ENCODE measurements at places on chromosomes 6 and 20.

GRCh38 chr20:63060057-63060991, 53.6 kb upstream of the BHLHE23 start:
- DNase-seq, result peak; percentile 86

DNA sequence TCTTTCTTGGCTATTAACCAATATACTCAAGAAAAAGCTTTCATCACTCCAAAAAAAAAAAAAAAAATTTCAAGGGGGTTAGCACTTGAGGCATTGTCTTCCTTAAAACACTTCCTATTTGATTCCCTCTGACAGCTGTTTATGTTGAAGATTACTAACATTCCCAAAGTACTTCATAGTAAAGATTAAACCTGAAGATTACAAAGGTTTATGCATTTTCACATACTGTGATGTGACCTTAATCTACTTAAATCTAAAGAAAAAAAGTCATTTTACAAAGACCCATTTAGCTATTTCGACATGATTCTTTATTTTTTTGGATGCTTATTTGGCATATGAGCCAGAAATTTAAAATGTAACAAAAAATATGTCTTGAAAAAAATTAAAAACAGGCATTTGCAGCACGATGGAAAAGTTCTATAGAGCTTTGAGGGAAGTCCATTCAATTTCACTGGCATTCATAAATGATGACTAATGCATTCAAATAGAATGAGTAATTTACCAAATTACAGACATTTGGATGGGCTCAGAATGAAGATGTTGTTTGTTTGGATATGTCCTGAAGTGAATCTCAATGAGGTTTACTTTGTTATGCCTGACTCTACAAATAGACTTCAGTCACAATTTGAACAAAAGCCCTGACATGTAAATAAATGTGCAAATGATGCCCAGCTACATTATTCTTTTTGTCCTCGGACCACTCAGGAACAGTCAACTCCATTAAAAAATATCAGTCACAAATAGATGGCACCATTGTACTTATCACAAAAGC, 674.6 kb upstream of the MARCKS start:
- DNase-seq, result no peak

GRCh38 chr20:59004493-59004762, 2.6 kb downstream of the CTSZ start:
- no peak for DNase-seq

DNA sequence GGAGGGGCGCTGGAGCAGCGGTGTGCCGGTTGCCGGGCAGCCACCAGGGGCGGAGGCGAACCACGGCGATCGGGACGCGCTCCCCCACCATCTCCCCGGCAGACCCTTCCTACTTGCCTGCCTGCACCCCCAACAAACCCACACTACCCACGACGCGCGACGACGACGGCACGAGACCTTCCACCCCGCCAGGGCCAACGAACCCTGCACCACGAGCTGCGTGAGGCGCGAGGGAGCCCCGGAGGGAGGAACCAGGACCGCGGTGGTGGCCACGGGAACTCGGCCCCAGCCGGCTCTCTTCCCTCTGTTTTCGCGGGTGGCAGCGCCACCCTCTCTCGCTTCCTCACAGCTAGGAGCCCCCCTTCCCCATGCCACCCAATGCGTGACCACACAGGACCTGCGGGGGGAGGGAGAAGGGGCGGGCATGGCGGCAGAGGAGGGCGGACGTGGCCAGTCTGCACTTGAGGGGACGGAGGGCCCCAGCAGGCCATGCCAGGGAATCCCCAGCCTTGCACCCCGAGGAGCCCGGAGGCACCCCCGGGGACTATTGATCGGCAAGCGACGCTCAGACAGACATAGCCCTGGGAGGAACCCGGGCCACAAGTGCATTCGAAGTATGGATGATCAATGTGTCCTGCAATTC, 1516.4 kb upstream of the DEFB115 start:
- DNase-seq, result no peak
